ENCODE measurements at places on chromosomes 12 and 14. TPM values are rescaled to one million over a fixed set of nuclear protein-coding genes. Genes with fewer than 3 reads are reported as not detected.

- no peak for DNase-seq
Measured at GRCh38 chr12:24378548-24379407, 429.3 kb upstream of the SOX5 start.

- no peak for DNase-seq
Measured at GRCh38 chr12:113782873-113783272, 183.3 kb downstream of the RBM19 start.

The EID3 gene
- total RNA-seq = 2.5 TPM

The RNU4-1 gene
- total RNA-seq = 2,477 TPM

- DNase-seq = no peak
Measured at GRCh38 chr14:32417956-32418552, 89.0 kb downstream of the AKAP6 start.

The PARPBP gene
- total RNA-seq = 20.5 TPM

The SLC2A14 gene
- total RNA-seq = 28.8 TPM

- peak; percentile 72 for DNase-seq
Measured at GRCh38 chr14:100828031-100828769, 2.3 kb downstream of the MEG3 start.

The LRP1-AS gene
- total RNA-seq = not detected

The KRT85 gene
- total RNA-seq = not detected

- no peak for DNase-seq
Measured at GRCh38 chr12:24591079-24591626, 357.7 kb downstream of the BCAT1 start.

Data from WTC11 (cell line).